ENCODE measurements at places on chromosomes 1 and 21. TPM values are rescaled to one million over a fixed set of nuclear protein-coding genes. Genes with fewer than 3 reads are reported as not detected.

- DNase-seq: peak; percentile 27
These were observed 575 bp downstream of the RRAGC start for GRCh38 chr1:38858833-38859560.

GRCh38 chr1:15883326-15883725, 35.8 kb downstream of the SPEN start:
- DNase-seq: no peak

Gene AIRE
- not detected for total RNA-seq

Gene NMNAT1
- 6.1 TPM for total RNA-seq

DNA sequence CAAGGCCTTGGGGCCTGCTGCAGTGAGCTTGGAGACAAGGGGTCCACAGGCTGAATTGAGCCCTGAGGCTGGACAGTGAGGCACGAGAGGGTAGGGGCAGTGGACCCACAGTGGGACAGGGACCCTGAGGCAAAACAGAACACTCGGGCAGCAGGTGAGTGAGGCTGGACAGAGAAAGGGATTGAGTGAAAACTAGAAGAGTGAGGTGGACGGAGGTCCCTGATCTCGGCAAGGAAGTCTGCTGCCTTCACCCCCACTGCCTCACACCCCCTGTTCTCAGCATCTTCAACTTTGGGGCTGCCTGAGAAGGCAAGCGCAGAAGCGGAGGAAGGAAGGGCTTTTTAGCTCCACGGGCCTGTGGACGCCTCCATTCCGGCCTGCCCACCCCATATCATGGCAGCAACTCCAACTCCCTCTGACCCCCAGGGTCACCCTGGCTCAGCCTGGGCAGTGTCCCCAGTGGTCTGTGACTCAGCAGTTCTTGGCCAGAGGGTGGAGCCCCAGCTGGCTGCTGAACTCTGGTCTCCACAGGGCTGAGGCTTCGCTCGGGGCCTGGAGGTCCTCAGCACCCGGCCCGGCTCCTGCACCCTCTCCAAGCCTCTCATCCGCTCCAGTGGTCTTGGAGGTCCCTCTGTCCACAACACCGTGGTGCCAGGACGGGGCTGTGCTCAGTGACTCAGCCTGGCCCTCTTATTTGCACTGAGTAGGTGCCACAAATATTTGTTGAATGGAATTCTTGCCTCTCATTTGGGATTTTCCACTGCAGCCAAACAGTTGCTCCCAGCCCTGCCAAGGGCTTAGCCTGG, 60.0 kb upstream of the EPS8L3 start:
- no peak for DNase-seq

DNA sequence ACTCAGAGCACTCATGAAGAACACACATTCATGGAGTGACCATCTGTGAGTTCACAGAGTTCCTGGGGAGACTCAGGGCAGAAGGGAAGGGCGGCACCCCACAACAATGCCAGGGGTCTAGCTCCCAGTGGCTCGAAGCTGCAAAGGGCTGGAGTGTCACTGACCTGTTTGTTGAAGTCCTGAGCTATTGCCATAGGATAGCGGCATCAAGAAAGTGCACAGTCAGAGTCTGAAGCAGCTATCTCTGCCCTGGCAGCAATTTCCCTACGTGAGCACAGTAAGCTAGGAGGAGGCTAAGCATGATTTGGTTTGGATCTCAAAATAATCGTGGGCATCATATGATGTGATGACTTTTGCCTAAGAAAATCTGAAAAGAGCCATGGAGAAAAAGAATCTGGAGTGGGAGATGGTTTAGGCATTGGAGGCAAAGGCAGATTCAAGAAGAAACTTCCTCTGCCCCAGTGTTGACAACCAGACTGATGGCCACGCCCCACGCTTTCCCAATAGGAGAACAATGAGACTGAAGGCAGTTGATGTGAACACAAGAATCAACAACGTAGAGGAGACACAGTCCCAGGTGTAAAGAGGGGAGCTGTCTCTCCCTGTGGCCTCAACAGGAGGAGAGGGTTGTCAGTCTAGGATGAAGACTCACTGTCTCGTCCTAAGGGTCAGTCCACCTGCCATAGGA, 100.0 kb upstream of the SLC25A33 start:
- DNase-seq: no peak

Gene RBM11
- 16.2 TPM for total RNA-seq

Gene CSF3R
- total RNA-seq: 2.2 TPM

DNA sequence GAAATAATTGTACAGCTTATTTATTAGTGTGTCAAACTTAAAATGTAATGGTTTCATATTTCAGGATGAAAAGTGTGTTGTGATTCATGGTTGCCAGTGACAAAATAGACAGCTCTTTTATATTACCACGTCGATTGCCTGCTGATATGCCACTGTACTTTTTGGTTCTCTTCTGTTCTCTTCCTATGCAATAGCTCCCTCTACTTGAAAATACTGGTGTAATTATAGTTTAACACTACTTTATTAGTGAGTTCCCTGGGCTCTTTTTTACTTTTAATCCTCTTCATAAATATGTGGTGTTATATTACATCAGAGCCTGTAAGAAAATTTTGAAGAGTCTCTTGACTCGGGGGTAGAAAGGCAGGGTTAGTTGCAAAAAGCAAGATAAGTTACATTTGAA, 111.3 kb downstream of the PATJ start:
- no peak for DNase-seq

- no peak for DNase-seq
These were observed 216.8 kb upstream of the POU3F1 start for GRCh38 chr1:38263438-38263837.

Gene SUSD4
- 11.2 TPM for total RNA-seq

- peak; percentile 35 for DNase-seq
These were observed at the start of gene HIVEP3 for GRCh38 chr1:41918450-41919043. HIVEP3 (minus strand) TSS chr1:41918922.

GRCh38 chr1:156936721-156937220, 16.3 kb downstream of the LRRC71 start:
- no peak for DNase-seq

DNA sequence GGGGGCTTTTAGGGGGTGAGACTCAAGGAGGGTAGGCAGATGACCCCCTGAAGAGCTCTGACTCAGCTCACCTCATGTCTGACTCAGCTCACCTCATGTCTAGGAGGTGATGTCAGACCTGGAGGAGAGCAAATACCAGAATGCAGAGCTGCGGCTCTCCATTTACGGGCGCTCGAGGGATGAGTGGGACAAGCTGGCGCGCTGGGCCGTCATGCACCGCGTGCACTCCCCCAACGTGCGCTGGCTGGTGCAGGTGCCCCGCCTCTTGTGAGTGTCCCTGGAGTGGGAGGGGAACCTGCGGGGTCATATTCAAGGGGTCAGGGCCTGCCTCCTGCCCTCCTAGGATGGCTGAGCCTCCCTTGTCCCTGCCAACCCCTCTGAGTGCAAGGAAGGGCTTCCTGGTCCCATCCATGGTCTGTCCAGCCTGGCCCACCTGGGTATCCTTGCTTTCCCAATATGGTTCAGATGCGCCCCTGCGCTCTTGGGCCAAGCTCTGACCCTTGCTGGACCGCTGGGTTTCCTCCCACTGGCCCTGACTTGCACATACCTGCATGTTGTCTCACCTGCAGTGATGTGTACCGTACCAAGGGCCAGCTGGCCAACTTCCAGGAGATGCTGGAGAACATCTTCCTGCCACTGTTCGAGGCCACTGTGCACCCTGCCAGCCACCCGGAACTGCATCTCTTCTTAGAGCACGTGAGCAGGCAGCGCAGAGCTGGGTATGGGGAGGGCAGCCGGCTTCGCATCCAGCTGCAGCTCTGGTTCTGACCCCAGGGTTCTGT, 9.1 kb downstream of the AMPD2 start:
- no peak for DNase-seq

Gene OVAAL
- not detected for total RNA-seq

GRCh38 chr1:51331206-51332100, 1.1 kb upstream of the TTC39A start:
- DNase-seq: no peak

Gene AGPAT3
- 34.9 TPM for total RNA-seq

- no peak for DNase-seq
These were observed 16.5 kb downstream of the PTCH2 start for GRCh38 chr1:44826375-44827196.

DNA sequence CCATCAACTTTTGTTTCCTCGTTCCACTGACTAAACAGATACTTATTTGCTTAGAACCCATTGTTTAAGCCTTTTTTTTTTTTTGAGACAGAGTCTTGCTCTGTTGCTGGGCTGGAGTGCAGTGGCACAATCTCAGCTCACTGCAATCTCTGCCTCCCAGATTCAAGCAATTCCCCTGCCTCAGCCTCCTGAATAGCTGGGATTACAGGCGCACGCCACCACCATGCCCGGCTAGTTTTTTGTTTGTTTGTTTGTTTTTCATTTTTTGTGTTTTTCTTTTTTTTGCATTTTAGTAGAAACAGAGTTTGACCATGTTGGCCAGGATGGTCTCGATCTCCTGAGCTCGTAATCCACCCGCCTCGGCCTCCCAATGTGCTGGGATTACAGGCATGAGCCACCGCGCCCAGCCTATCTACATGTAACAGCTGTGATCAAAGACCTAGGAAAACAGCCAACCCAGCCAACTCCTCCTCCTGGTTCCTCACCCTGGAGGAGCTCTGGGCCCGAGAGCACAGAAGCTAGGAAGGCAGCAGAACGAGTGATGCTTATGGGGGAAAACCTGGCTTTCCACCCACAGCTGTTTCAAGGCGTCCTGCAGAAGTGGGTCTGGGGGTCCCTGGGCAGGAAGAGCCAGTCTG, 32.9 kb downstream of the KCNN3 start:
- DNase-seq: no peak

Data from occipital lobe (tissue), 3 donors.